Activated CD4-positive, alpha-beta T cell treated with anti-CD3 and anti-CD28 coated beads, Interleukin-2, amount 50 U/mL, for 1 hour (primary cell): ENCODE measurements at places on chromosomes 13 and 19.

GRCh38 chr13:30371649-30372265 is 50.5 kb upstream of the UBE2L5 start:
- peak; percentile 56 for DNase-seq

GRCh38 chr13:25871389-25872125 is 180.3 kb downstream of the SHISA2 start:
- DNase-seq: no peak

DNA sequence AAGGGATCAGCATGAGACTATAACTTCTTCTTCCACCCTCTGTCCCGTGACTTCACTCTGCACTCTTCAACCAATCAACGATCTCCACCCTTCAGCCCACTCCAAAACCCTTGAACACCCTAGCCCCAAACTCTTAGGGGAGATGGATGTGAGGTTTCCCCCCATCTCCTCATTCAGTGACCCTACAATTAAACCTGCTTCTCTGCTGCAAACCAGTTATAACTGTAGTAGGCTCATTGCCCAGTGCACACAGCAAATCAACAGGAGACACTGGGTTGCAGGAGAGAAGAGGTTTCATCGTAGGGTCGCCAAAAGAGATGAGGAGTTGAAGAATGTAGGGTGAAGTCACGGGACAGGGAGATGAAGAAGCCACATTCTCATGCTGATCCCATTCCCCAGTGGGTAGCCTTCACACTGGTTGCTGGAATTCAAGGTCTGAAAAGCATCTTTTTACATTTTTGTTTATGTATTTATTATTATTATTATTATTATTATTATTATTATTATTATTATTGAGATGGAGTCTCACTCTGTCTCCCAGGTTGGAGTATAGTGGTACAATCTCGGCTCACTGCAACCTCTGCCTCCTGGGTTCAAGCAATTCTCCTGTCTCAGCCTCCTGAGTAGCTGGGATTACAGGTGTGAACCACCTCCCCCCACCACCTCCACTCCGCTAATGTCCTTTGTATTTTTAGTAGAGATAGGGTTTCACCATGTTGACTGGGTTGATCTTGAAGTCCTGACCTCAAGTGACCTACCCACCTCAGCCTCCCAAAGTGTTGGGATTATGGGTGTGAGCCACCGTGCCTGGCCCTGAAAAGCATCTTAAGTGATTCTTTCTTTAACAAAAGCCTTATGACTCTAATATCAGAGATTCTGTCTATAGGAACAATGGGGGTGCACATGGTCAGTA is 5.8 kb upstream of the CYP2S1 start:
- no peak for DNase-seq

- DNase-seq: no peak
Observed at GRCh38 chr13:40755082-40755700, 15.8 kb downstream of the MRPS31 start.

- no peak for DNase-seq
Observed at GRCh38 chr13:45242070-45242469, 41.2 kb upstream of the KCTD4 start.

- no peak for DNase-seq
Observed at GRCh38 chr13:34038541-34039068, 220.7 kb downstream of the RFC3 start.

DNA sequence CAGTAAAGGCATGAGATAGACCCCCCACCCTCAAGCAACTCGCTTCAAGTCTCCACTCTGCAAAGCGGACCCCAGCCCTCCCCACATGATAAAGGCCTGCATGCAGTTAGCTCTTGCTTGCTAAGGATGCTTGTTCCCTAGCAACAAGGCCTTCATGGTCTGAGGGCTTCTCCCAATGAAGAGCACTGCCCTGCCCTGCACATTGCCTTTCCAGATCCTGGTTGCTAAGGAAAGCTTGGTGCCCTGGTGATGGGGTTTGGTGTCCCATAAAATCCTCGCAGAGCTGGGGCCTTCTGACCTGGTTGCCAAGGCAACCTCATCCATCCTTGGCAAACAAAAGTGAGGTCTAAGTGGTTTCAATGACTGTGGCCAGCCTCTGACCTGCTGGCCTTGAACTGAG is 6.0 kb downstream of the DBP start:
- no peak for DNase-seq

DNA sequence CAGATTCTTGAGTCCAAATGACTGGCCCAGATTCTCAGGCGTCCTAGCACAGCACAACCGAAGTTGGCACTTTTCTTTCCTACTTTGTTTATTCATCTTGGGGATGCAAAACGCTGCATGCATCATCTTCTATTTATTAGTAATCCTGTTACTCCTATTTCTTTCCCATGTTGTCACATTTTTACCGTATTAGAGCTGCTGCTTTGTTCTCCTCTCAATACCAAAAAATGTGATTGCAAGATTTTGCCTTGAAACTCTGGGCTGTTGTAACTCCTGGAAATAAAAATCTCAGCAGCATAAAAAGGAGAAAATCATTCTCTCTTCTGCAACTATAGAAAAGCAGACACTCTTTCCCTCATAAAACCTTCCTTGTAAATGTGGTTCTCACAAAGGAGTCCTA is 12.9 kb upstream of the IGSF23 start:
- DNase-seq: no peak

DNA sequence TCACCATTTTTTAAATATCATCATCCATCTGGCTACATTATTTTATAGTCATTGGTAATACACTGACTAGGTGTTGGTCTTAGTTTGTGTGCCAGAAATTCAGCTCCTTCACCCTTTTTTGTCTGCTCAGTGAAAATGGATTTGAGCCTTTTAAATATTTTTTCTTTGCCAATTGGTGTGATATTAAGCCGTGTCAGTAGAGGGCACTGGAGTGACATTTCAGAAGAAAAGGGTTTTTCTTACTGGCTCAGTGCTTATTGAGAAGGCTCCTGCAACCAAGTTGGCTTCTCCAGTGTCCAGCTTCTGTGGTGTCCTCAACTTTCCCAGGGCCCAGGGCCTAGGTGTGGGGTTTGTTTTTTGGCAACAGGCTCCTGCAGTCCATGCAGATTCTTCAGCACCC is 546.6 kb downstream of the DACH1 start:
- no peak for DNase-seq

GRCh38 chr13:68254151-68254550 is 1024.0 kb upstream of the PCDH9 start:
- DNase-seq: no peak

GRCh38 chr13:37615276-37615675 is 16.7 kb upstream of the POSTN start:
- no peak for DNase-seq

DNA sequence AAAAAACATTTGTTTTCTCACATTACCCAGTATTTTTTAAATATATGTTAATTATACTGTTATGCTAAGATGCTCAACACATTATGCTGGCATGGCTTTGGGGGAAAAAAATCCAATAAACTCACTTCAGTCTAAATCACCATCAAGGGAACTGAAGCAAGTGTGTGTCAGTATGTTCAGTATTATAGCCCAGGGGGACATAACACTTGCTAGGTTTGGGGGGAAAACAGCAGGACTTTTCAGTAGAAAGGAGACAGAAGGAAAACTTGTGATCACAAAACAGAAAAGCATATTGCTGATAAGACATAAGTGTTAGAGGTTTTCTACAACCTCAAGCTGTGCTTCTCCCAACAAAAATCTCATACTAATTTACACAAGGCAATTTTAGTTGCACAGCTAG is 1759.9 kb upstream of the PCDH20 start:
- no peak for DNase-seq

- no peak for DNase-seq
Observed at GRCh38 chr13:23391752-23392151, 41.8 kb downstream of the SACS start.

GRCh38 chr13:106597186-106597585 is 29.2 kb upstream of the ARGLU1 start:
- DNase-seq: no peak

- no peak for DNase-seq
Observed at GRCh38 chr13:94313321-94313910, 166.1 kb downstream of the DCT start.

DNA sequence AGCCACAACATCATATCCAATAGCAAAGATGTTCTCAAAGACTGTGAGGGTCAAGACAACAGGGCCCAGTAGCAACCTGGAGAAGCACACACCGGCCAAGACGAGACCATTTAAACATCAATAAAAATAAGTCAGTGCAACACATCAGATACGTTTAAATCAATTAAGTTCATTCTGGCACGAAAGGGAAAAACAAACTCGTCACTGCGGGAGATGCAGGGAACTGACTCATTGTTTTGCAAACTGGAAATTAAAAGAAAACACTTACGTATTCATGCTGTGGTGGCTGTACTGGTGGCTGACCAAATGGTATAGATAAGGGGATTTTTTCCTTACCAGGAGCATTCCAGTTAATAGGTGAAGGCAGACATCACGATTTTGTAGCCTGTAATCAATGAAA is 26.3 kb upstream of the SLC15A1 start:
- no peak for DNase-seq

DNA sequence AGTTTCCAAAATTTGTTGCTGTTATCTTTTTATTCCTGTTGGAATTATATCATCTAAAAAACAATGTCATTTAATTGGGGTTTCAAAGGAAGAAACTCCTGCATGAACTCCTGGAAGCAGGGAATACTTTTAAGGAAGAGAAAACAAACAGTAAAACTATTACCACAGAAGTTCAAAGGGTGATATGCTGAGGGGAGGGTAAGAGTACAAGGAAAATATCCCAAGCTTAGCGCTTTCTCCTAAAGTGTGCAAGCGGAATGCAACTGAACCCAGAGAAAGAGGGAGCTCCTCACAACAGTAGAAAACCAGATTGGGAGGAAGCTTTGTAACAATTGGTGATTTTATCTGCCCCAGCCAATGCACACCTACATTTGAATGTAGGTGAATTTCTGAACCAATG is 175.1 kb downstream of the NUFIP1 start:
- DNase-seq: no peak

DNA sequence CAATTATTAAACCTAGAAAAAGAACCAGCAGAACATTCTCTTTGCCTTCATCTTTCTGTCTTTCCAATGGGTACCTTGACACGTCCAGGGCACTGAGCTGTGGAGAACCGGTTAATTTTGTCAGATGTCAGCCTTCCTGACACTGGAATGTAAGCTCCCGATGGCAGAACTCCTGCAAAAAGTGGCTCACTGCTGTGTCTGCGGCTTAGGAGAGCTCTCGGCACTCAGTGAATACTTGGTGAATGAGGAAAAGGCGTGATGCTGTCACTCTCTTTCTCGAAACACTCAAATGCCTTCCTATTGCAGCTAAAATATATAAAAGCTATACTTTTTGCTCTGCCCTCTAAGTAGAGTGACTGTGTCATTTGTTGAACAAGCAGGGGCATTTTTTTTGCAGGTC is 17.6 kb downstream of the CEBPA start:
- no peak for DNase-seq

DNA sequence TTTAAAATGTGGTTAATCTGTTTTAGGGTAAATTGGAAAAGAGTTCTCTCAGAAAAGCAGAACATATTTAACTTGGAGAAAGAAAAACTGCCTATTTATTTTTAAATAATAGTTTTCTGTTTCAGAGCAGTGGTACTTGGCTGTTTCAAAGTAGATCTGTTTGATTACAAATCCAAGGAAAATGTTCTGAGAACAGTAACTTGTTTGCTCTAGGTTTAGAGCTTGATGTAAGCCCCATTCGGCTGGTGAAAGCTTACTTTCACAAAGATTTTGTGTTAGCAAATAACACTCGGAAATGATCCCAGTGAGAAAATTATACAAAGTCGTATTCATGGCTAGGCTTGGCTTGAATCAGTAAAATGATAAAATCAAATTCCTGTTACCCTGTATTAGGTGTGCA is 395.8 kb upstream of the GPC6 start:
- DNase-seq: no peak

GRCh38 chr13:111219950-111220349 is 100.5 kb upstream of the TEX29 start:
- DNase-seq: no peak

DNA sequence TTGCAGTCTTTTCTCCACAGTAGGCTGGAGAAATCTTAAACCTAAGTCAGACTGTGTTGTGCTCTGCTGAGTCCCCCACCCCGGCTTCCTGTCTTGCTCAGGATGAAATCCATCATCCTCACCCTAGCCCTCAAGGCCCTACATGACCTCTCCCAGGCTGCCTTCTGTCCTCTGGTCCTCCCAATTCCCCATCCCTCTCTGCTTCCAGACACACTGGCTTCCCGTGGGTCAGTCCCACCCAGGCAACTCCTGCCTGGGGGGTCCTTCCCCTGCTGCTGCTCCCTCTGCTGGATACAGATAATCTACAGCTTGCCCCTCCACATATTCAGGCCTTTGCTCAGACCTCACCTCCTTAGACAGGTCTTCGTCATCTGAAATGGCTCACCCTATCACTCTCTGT is 18.4 kb upstream of the CBY2 start:
- DNase-seq: no peak

GRCh38 chr13:111166882-111167675 is 52.0 kb downstream of the ARHGEF7 start:
- no peak for DNase-seq

GRCh38 chr13:32047793-32048192 is 16.2 kb downstream of the FRY start:
- DNase-seq: no peak
